ENCODE measurements at places on chromosomes 2 and 18. TPM values are rescaled to one million over a fixed set of nuclear protein-coding genes. Genes with fewer than 3 reads are reported as not detected.

Gene FAM237A
- total RNA-seq = not detected

Gene GKN2
- total RNA-seq = not detected

Gene ST8SIA3
- total RNA-seq = not detected

Gene AFF3
- 5.2 TPM for total RNA-seq

Gene DOCK10
- 197 TPM for total RNA-seq

Gene ICOS
- total RNA-seq = 54.4 TPM

Gene LRRTM1
- total RNA-seq = not detected

Gene SLC25A12
- total RNA-seq = 13.6 TPM

Gene FAP
- total RNA-seq = 0.29 TPM

Gene POTEJ
- not detected for total RNA-seq

Gene DSG1
- total RNA-seq = not detected

Gene MROH2A
- not detected for total RNA-seq

Gene DLX2
- total RNA-seq = not detected

Gene SALL3
- total RNA-seq = not detected

Gene TMX3
- total RNA-seq = 52.7 TPM

Gene CLHC1
- total RNA-seq = 10.3 TPM

Gene UGT1A1
- not detected for total RNA-seq

Gene EVX2
- total RNA-seq = not detected

Gene SCYGR8
- total RNA-seq = not detected

Gene INHA
- total RNA-seq = not detected

Gene PFN4
- total RNA-seq = not detected

Gene RESP18
- total RNA-seq = not detected

Gene CRYGC
- total RNA-seq = not detected

Gene HOXD13
- total RNA-seq = not detected

Gene EGR4
- total RNA-seq = 0.33 TPM

Gene CLEC4F
- not detected for total RNA-seq

Gene MTLN
- 61.3 TPM for total RNA-seq

Gene RTTN
- 48.6 TPM for total RNA-seq

Gene ALPI
- total RNA-seq = not detected

Gene AKAIN1
- not detected for total RNA-seq

Gene UGT1A10
- not detected for total RNA-seq

Gene KIAA2012
- not detected for total RNA-seq

Gene GREB1
- total RNA-seq = 1.2 TPM

Gene ALLC
- not detected for total RNA-seq

Gene CENPA
- total RNA-seq = 38.1 TPM

Gene DNAJC10
- total RNA-seq = 36.9 TPM

Gene CCDC138
- 16.0 TPM for total RNA-seq

Gene GRHL1
- total RNA-seq = 0.59 TPM

Gene CERKL
- total RNA-seq = not detected

Gene FABP1
- total RNA-seq = not detected

Gene POU3F3
- total RNA-seq = not detected

Gene CDK5R2
- not detected for total RNA-seq

Gene KATNAL2
- 2.0 TPM for total RNA-seq

Gene TMEM178A
- total RNA-seq = 0.30 TPM

Gene GPR75
- total RNA-seq = 0.91 TPM

Gene DNER
- total RNA-seq = not detected

Gene CROCC2
- not detected for total RNA-seq

Gene STPG4
- not detected for total RNA-seq

Gene VAMP8
- total RNA-seq = 135 TPM

Gene REG1B
- total RNA-seq = not detected

Gene GPAT2
- 4.7 TPM for total RNA-seq

Gene C1GALT1C1L
- 0.21 TPM for total RNA-seq

Gene NTSR2
- total RNA-seq = not detected

Gene SCN9A
- total RNA-seq = not detected

Gene SCN2A
- total RNA-seq = 0.11 TPM

Gene GBX2
- not detected for total RNA-seq

Gene TGFA
- total RNA-seq = 1.8 TPM

Gene ELOA2
- total RNA-seq = not detected

Gene VIT
- not detected for total RNA-seq
